ENCODE measurements at places on chromosomes 5 and 9.

DNA sequence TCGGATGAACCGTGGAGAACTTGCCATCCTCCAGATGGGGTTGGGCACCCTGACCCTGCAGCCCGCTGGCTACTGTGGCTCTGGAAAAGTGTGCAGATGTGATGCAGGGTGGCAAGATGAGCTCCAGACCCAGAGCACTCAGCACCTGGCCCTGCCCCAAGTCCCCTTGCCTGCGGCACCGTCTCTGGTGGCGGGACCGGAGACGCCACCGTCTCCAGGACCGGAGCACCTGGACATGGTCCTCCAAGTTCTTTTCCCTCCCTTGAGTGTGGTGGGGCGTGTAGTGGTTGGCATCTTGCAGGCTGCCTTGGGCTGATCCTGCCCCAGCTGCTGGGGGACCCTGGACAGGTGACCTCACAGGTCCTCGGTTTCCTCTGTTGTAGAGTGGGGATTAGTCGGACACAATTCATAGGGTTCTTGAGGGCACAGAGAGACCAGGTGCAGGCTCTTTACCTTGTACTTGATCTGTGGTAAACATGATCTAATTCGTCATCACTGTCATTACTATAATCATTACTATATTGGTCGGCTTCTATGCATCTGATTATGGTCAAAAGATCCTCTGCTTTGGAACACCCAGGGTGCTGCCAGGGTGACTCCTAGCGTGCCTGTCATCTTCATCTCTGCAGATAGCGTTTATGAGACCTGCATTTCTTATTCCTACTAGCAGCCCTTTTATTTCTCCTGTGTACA, 83.5 kb downstream of the COL5A1 start:
- DNase-seq: no peak

- DNase-seq: no peak
These were observed 2.2 kb upstream of the PBX3 start for GRCh38 chr9:125745018-125745417.

DNA sequence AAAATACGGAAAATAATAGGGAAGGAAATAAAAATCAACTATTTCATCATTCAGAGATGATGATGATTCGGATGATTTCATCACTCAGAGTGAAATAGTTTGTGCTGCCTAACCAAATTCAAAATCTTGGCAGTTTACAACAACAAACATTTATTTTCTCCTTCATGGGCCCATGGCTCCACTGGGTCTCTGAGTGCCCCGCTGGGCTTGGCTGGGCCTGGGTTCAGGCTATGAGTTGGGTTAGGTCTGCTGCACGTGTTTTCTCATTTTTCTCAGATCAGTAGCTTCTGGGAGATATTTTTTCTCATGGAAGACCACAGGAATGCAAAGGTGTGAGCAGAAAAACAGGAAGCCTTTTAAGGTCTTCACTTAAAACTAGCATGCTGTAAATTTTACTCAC, 24.0 kb upstream of the F2RL1 start:
- DNase-seq: no peak

GRCh38 chr9:123438821-123439220, 82.8 kb downstream of the CRB2 start:
- no peak for DNase-seq

- DNase-seq: no peak
These were observed 20.5 kb downstream of the MAST4 start for GRCh38 chr5:66616520-66617225.

DNA sequence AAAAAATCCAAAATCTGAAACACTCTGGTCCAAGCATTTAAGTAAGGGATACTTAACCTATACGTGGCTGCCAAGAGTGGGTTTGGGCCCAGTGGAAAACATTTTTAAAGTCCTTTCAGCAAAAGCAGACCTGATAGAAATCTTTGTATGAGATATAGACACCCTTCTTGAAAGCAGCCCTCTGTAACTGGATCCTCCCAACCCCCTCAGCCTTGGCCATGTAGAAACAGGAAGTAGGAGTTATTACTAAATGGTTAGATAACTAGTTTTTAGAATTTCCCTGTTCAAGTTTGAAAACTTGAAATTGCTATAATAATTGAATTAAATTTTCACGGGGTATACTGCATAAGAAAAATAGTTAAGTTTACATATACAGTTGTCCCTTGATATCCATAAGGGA, 111.3 kb upstream of the PCA3 start:
- no peak for DNase-seq

DNA sequence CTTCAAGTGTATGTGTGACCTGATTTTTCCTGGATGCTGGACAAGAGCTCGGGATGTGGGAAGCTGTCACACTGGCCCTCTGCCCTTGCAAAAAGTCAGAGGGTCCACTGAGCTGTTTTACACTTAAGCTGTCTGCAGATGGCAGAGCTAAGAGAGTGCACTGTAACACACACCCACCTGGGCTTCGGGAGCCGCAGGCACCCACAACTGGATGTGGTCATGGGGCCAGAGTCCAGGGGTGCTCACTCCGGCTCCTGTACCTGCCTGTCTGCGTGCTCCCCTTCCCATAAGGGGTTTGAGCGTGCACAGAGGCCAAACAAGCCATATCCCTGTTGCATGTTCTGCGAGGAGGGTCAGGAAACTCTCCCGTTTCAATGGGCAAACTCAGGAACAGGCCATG, 82.5 kb downstream of the LRRC70 start:
- no peak for DNase-seq

GRCh38 chr5:35861718-35862117, 5.0 kb downstream of the IL7R start:
- DNase-seq: no peak

DNA sequence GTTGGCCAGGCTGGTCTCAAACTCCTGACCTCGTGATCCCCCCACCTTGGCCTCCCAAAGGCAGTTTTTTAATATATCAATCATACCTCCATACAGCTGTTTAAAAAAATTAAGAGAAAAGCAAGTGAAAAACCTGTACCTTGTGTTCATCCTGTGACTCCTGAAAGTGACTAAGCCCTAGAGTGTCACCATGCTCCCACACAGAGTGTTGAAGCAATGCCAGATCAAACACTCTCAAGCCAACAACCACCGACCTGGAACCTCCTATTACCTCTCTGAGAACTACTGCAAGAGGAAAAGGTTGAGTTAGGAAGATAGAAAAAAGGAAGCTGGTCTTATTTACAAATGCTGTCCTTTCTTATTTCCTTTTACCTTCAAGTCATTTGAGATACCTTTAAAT, 123.5 kb downstream of the RASEF start:
- no peak for DNase-seq

Measured in right lobe of liver (tissue), 6 donors.